ENCODE measurements at places on chromosomes 12 and 14.

- DNase-seq, result no peak
Measured at GRCh38 chr14:102055181-102055901, 31.5 kb downstream of the HSP90AA1 start.

- DNase-seq, result no peak
Measured at GRCh38 chr12:42021469-42021868, 123.2 kb downstream of the GXYLT1 start.

- no peak for DNase-seq
Measured at GRCh38 chr12:62803756-62804155, 131.2 kb downstream of the PPM1H start.

DNA sequence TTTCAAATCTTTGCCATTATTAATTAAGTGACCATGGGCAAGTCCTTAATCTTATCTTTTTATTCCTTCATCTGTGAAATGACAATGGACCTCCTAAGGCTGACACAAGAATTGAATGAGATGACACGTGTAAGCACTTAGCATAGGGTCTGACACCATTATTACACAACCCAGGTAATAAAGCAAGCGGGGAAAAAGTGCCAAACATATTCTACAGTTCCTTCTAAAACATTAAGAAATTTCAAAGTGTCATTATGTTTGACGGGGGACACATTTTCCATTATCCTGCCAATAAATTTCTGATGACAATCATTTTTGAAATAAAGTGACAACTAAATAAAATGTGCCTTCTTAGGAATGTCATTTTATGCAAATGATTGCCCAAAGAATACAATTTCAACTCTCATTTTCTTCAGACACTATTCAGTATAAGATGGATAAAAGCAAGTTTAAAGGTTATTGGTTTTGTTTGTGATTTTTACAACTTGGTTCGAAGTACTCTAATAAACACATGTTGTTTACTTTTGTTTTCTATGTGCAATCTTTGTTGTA is 3.0 kb downstream of the ANKS1B start:
- no peak for DNase-seq

GRCh38 chr14:50091240-50091913 is 25.0 kb downstream of the VCPKMT start:
- no peak for DNase-seq

DNA sequence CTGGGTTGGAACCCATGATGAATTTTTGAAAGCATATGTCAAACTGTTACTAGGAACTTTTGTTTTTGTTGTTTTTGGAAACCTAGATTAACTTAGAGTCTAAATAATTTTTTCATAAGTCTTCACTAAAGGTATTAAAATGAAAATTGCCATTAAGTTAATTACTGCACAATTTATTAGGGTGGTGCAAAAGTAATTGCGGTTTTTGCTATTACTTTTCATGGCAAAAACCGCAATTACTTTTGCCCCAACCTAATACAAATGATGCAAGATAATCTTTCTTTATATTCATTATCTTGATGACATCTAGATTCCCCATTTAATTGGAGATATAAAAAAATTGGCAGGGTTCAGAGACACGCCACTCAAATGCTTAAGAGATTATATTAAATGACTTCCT is 145.0 kb upstream of the PKP2 start:
- no peak for DNase-seq

- no peak for DNase-seq
Measured at GRCh38 chr12:76746516-76746915, 17.4 kb upstream of the ZDHHC17 start.

- no peak for DNase-seq
Measured at GRCh38 chr14:60510951-60511599, 2.1 kb downstream of the SIX6 start.

DNA sequence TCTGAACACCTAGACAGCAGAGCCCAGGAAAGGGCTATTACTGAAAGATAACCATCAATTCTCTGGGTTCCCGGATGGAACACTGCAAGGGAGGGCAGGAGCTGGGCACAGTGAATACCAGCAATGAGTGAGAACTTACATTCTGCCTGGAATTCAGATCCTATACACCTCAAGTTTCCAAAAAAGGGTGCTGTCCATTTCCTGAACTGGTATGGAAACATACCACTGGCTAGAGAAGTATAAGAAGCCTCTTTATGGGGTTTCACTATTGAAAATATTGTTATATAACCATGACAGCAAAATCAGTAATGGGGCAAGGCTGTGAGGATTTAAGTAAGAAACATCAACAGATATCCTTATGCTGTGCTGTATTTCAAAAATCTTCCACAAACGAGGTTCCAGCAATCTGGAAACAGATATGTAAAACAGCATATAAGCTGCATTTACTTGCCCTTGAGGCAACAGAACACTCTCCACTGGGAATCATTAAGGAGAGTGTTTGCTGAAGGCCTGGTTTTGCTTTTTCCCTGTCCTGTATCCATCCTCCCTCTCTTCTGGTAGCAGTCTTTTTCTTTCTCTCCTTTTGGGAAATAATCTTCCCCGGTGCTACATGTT is 53.3 kb upstream of the GTF2A1 start:
- DNase-seq, result no peak

- no peak for DNase-seq
Measured at GRCh38 chr14:85686908-85687307, 157.0 kb downstream of the FLRT2 start.
